ENCODE measurements at places on chromosomes 2 and 18.

DNA sequence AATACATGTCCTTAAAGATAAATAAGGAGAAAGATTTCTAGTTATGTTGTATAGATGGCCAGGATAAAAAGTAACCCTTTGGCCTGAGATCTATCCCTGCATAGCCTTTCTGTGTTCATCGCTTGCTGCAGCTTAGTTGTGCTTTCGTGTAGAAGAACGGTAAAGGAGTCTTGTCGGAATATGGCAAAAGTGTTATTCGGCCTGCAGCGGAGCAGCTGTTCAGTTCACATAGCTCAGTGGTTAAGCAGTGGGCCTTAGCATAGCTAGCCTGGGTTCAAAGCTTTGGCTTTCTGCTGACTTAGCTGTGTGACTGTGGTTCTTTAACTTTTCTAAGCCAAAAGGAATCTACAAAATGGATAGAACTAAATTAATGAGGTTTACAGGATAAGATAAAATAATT is 55.4 kb downstream of the MALT1 start:
- DNase-seq: no peak

DNA sequence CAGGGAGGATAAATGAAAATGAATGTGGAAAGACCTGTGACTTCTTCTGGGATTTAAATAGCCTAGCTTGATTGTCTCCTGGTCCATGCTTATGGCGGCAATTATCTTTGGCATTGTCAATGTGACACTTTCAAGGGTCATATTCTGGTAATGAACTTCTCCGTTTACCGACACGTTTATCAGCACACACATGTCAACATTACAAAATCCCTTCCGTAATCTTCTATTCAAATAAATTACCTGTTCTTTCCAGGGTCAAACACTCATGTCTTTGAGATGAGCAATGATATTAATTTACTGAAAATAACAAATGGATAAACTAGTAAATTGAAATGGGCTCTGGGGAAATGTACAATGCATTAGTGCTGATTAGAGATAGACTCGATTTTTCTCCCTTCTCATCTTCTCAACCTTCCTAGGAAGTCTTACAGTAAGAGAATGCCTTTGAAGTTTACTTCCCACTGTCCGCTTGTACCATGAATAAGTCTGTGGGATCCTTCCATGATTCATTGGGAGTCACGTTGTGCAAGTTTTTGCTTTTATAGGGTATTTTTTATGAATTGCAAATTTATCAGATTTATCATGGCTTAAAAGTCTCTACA is 646.3 kb upstream of the LRATD1 start:
- DNase-seq: no peak

GRCh38 chr2:98088261-98088660 is 1.3 kb downstream of the VWA3B start:
- DNase-seq: peak; percentile 92

DNA sequence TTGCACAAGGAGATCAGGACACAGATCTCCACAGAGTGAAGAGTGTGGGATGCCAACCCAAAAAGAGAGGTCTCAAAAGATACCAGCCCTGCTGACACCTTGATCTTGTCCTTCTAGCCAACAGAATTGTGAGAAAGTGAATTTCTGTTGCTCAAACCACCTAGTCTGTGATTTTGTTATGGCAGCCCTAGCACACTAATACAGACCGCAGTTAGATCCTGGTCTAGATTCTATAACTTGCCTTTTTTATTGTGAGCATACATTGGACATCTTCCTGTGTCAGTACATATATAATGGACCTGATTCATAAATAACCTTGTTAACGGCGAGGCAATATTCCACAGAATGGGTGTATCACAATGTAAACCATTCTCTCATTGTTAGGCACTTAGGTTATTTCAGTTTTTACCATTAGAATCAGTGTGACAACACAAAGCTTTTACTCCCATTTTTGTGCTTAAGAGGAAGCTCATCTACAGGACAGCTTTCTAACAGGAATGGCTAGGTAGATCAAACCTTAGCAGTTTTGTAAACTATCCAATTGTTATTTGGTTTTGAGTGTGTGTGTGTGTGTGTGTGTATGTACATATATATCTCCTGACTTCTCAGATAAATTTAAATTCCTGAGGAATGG is 89.0 kb downstream of the ACSL3 start:
- DNase-seq: no peak

GRCh38 chr2:44515416-44515815 is 153.7 kb downstream of the CAMKMT start:
- no peak for DNase-seq

DNA sequence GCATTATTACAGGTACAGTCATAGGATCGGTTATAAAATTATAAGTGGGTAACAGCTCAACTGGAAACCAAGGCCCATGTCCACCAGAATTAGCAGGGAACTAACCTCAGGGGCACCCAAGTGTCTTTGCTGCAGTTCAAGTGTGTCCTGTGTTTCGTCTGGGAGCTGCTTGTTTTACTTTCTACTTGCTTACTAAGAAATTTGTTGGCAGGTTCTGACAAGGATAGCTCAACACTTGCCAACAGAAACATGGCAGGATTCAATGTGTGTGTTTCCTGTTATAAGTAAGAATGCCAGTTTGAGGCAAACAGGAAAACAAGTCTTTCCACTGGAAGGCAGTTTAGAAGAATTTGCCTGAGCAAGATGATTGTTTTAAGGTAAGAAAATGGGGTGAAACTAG is 104.5 kb downstream of the EPHA4 start:
- DNase-seq: no peak

GRCh38 chr2:60880643-60881046 is 729 bp upstream of the REL start:
- no peak for DNase-seq

- DNase-seq: peak; percentile 35
These were observed 86.0 kb downstream of the VWA3B start for GRCh38 chr2:98172951-98173350.
